ENCODE measurements at places on chromosomes 7 and 10.
A peak's percentile ranks its signal among the peaks of the same experiment; 100 is the strongest.

- no peak for DNase-seq
These were observed 276.2 kb upstream of the SEMA3C start for GRCh38 chr7:81195033-81195432.

GRCh38 chr7:44534501-44534900 lies 6.6 kb downstream of the NPC1L1 start:
- DNase-seq = peak; percentile 78

DNA sequence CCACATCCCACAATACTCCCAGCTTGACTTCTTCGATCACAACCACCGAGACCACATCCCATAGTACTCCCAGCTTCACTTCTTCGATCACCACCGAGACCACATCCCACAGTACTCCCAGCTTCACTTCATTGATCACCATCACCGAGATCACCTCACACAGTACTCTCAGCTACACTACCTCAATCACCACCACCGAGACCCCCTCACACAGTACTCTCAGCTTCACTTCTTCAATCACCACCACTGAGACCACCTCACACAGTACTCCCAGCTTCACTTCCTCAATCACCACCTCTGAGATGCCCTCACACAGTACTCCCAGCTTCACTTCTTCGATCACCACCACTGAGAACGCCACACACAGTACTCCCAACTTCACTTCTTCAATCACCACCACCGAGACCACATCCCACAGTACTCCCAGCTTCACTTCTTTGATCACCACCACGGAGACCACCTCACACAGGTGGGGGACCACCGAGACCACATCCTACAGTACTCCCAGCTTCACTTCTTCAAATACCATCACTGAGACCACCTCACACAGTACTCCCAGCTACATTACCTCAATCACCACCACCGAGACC lies 8.6 kb downstream of the MUC3A start:
- no peak for DNase-seq

GRCh38 chr10:80684259-80684658 lies 146.6 kb downstream of the SH2D4B start:
- DNase-seq = no peak

DNA sequence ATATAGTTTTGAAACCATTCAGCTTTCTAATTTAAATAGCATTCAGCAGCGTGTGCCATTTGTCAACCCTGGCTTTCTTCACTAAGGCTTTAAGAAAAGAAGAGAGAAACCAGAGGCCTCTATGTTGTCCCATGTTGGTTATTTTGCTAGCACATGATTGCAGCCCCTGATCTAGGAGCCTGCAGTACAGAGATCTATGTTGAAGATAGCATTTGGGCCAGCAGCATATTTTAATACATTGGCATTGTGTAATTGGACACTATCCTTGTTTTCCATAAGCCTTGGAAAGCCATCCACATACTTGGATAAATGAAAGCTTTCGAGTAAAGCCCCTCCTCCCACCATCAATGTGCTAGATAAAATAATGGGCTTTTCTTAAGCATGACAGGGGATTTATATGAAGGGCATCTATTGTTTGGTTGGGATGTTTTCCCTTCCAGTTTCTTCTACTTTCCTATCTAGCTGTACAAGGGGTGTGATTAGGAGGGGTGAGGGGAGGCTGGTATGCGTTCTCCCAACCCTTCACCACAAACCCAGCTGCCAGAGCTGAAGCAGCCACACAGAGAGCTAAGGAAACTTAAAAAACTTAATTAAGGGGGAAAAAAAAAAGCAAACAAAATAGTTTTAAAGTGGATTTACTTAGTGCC lies 23.1 kb upstream of the SDHAF3 start:
- DNase-seq = peak; percentile 87

DNA sequence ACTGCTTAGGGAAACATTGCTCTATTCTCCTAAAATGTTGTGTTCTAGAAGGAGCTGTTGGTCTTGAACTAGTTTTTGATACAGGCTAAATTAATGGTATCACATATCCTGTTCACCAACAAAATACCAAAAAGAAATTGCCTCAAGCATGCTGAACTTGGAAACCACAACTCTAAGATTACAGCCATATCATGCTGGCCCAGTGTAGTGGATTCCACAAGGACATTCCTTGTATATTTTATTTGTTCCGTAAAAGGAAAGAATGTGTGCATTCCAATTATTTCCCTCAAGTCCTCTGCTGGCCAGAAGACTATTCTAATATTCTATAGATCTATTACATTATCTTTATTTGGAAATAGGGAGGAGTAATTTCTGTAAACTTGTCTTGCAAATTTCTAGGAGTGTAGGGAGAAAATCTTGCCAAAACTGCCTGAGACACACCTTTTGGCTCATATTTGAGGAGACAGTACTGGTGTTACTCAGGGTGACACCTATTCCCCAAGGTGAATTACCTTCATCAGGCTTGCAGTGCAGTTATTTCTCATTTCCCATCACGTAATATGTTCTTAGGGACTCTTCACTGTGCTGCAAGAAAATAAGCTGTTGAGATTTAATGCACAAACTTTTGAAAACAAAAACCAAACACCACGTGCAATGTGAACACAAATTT lies 1.9 kb upstream of the NEBL start:
- DNase-seq = no peak

DNA sequence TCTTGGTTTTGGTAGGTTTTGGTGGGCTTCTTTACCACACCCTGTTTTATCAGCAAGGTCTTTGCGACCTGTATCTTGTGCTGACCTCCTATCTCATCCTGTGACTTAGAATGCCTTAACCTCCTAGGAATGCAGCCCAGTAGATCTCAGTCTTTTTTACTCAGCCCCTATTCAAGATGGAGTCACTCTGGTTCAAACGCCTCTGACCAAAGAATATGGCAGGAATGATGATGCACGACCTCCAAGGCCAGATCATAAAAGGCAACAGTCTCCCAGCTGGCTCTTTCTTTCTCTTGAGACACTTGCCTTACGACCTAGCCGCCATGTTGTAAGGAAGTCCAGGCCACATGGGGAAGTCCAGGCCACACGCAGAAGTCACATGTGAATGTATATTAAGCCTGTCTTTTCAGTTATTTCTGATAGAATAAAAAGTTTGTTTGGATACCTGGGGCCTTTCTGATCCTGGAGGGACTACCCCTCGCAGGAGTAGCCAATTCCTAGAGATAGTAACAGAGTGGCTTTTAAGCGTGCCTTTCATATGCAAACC lies 10.5 kb upstream of the RADIL start:
- DNase-seq = no peak
